Activated T-helper 1 cell treated with Interleukin-2 at 50 U/mL for 16 hours (primary cell): ENCODE measurements at places on chromosomes 6 and 20.
A peak's percentile ranks its signal among the peaks of the same experiment; 100 is the strongest.

DNA sequence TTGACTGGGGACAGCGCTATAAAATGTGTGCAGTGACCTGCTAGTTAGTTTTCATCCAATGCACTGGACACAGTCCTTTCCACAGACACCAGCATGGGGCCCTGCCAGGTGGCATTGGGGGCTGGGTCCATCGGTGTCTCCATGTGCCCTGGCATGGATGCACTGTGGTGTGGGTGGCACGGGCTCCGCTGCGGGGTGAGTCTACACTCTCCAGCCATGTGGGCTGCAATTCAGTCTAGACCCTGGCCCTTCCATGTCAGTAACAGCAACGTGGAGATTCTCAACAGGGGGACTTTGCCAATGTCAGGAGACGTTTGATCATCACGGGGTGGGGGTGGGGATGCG, 100.0 kb downstream of the RAMACL start:
- no peak for DNase-seq

DNA sequence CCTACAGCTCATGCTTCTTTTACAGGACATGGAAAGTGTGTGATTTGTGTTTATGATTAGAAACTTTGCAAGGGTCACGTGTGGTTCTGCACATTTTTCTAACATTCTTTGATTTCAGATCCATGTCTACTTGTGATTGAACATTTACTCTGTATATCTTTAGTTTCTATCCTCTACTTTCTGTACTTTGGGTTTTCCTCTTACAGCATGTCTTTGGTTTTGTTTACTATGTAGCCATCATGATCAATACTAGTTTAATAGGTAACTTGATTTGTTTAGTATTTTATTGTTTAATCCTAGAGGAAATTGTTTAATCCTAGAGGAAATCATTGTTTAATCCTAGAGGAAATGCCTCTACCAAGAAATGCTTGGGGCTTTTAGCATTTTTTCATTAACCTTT, 41.8 kb downstream of the XRN2 start:
- DNase-seq, result no peak

GRCh38 chr20:19419396-19419795, 207.0 kb downstream of the SLC24A3 start:
- no peak for DNase-seq

DNA sequence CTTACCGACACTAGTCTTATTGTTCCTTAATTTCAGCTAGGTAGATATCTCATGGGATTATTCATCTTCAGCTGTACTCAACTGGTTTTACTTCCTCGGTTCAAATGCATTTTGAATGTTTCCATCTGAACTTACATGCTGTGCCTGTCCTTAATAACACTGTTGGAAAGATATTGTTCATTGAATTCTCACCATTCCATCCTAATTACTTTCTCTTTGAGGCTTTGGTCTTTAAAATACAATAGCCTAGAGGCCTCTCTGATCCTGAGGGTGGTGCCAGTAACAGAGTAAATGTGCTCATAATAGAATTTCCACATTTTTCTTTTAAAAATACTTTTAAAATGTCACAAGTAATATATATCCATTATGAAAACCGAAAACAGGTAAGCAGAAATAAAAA, 54.0 kb downstream of the IL20RA start:
- no peak for DNase-seq

GRCh38 chr20:24098886-24099285, 110.3 kb upstream of the GGTLC1 start:
- no peak for DNase-seq

DNA sequence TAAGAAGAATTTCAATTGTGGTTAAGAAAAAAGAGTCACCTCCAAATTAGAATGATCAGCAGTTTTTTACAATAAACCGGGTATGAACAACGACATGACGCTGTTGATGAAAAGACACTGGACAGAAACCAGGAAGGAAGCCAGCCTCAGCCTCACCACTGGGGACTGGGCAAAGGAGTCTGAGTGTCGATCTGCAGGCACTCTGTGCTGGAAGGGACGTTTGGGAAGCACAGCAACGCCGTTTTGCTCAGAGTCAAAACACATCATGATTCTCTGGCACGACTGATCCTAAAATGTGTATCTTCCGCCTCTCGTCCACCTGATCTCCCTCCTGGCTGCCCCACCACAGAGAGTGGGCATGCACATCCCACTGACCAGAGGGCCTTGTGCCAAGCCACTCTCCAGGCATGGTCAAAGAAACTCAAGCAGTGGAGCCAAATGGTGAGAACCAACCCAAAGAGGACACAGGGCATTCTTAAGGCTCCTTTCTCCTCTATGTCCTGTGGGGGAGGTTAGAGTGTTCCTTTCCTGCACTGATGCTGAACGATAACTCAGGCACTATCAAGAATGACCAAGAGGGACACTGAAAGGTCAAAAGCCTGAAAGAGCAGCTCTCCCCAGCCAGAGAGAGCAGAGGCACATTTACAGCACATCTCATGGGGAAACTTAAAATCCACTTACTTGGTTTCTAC, 68.8 kb downstream of the AGPAT4 start:
- DNase-seq, result no peak

DNA sequence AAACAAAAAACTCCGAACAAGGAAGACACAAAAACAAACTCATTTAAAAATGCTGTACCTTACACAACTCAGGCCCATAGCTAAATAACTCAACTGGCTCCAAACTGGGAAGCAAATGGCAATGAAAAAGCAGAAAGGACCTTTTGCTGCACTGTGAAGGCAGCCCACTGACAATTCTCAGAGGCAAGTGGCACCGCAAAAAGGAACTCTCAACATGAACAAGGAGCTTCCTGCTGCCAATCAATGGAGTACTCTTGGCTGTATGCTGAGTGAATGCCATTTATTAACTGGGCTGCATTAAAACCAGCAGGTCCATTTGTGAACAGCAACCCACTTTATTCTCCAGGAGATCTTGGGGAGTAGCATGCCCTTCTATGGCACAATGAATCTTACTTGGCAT, 209.9 kb downstream of the PTPRK start:
- no peak for DNase-seq

DNA sequence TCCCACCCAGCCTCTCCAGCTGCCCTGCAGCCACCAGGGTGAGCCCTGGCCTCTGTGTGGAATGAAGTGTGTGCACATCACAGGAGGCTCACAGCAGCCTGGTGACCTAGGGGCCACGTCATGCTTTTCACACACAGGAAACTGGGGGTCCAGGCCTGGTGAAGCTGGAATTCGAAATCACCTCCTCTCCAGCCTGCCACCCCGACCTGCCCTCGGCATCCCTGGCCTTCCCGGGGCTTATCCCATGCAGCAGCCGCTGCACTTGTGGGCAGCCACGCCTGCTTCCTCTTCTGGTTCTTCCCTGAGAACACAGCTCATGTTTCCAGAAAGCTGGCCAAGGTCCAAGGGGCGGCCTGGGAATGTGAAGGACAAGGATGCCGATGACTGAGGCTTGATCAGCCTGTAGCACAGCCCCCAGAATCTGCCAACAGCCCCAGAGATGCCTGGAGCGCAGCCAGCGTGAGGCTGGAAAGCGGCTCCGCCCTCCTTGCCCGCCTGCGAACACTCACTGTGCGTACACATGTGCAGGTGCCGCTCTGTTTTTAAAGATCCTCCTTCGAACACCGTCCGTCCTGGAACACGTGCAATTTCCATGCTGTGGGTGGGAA, 4.2 kb upstream of the NTSR1 start:
- DNase-seq, result no peak

GRCh38 chr20:20002101-20002998, 14.8 kb upstream of the NAA20 start:
- no peak for DNase-seq

GRCh38 chr6:158856261-158856660, 37.1 kb upstream of the EZR start:
- no peak for DNase-seq

- DNase-seq, result no peak
These were observed 24.0 kb upstream of the L3MBTL3 start for GRCh38 chr6:129994410-129994809.

GRCh38 chr20:43915211-43916072, 790 bp downstream of the TOX2 start:
- DNase-seq, result no peak

DNA sequence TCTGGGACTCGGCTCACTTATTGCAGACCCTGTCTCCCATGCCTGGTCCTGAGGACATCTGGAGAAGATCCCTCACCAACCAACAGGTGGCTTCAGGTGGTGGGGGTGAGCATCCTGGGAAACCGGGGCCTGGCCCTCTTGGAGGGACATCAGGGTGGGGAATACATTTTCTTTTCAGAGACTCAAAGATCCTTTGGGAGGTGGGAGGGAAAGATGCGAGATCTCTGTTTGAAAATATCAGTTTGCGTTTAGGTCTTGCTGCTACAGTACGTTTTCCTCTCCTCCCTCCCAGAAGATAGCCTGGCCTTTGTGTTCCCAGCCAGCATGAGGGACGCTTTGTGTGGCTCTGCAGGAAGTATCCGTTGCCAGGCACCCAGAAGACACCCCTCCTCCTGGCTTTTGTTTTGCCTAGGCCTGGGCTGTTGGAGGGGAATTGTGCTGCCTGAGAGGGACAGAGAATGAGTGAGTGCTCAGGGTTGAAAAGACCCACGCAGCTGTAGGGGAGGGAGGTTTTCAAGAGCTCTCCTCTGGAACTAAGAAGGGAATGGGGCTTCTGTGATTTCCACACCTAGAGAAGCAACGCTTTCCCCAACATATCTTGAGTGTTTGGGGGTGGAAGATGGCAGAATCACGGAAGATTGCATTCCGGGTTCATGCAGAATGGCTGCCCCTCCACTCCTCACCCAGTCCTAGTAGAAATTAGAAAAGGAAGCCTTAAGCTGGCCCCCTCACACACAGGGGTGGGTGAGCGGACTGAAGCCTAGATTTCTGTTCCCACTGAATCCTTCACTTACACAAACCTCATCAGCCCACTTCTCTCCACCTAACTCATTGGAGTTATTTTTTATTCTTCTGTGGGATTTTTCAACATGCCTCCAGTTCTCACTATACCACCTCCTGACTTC, 22.0 kb upstream of the SLC2A12 start:
- DNase-seq, result no peak

GRCh38 chr6:154298297-154298696, 58.3 kb downstream of the IPCEF1 start:
- no peak for DNase-seq

GRCh38 chr6:23589811-23590210, 536.2 kb upstream of the NRSN1 start:
- no peak for DNase-seq

DNA sequence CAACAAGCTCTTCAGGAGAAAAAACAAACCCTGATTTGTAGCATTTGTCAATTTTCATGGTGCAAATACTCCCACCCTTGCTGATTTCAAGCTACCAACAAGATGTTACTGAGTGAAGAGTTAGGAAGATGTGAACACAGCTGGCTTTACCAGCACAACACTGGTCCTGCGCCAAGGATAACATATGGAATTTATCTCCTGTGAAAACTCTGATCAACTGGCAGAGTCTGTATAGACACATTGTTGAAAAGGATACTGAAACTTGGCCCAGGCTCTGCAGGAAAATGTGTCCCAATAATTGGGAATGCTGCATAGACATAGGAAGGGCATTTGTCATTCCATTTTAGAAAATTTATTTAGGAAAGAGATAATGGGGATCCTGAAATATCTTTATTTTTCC, 29.0 kb downstream of the OTOR start:
- no peak for DNase-seq

DNA sequence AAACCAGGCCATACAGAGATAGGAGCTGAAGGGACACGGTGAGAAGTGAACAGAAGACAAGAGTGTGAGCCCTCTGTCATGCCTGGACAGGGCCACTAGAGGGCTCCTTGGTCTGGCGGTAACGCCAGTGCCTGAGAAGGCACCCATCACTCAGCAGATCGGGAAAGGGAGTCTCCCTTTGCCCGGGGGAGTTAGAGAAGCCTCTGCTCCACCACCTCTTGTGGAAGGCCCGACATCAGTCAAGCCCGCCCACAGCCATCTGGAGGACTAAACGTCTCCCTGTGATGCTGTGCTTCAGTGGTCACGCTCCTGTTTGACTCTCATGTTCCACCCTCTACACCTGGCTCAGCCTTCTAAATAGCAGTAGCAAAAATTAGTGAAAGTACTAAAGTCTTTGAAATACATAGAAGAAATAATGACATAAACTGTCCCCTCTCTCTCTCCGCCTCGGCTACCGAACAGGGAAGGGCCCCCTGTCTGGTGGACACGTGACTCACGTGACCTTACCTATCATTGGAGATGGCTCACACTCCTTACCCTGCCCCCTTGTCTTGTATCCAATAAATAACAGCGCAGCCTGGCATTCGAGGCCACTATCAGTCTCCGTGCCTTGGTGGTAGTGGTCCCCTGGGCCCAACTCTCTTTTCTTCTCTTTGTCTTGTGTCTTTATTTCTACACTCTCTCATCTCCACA, 66.7 kb downstream of the RPP21 start:
- peak; percentile 39 for DNase-seq

DNA sequence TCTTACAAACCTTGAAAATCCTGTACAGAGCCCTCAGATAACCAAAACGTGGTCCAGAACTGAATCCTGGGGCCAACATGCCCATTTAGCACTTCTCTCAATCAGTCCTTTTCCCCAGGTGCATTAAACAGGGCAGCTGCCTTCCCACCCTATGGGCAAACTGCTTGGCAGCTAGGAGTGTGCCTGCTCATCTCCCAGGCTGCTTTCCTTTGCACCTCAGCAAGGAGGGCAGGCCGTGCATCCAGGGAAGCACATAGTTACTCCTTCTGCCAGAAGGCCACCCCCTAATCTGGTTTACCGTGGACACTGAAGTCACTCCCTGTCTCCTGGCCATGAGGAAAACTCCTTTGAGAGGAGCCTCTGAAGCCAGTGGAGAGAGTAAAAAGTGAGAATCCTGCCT, 10.0 kb downstream of the PKIG start:
- DNase-seq, result no peak
